ENCODE measurements at places on chromosomes 3 and 15.
A peak's percentile ranks its signal among the peaks of the same experiment; 100 is the strongest.

DNA sequence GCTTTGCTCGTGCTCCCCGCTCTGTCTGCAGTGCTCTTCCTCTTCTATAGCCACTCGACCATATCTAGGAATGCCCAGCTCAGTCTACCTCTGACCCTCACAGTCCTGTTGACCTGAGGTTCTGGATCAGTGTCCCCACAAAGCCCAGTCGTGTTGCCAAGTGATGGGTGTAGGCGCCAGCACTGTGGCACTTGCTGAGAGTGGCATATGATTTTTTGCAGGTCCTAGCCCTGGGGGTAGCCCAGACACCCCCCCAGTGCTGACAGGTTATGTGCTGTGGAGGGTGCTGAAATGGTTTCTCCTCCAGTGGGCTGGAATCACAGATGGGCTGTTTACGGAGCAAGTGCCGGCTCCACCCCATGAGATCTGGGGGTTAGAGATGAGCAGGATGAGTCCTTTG is 32.5 kb downstream of the ACAD9 start:
- DNase-seq, result no peak

DNA sequence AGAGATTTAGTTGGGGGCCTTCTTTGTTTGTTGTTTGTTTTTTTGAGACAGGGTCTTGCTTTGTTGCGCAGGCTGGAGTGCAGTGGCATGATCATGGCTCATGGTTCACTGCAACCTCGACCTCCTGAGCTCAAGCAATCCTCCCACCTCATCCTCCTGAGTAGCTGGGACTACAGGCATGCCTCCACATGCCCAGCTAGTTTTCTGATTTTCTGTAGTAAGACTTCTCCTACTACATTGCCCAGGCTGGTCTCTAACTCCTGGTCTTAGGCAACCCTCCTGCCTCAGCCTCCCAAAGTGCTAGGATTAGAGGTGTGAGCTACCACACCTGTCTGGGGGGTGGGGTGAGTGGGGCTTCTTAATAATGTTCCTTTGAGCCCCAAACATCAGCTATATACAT is 148.3 kb upstream of the ADAMTS9 start:
- DNase-seq, result no peak

DNA sequence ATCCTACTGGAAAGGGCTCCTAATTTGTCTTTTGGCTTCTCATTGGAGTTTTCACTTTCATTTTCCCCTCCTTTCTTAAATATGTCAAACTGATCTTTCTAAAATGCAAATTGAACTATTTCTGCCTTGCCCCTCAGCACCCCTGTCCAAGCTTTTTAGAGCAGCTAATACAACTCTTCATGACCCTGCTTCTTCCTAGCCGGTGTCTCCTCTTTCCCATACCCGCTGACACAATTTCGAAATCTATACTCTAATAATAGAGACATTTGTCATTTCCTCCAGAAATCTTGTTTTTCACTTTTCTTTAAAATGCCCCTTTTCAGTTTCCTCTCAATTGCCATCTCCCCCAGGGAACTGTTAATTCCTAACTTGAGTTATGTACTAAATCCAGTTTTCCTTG is 2.9 kb upstream of the EPHA3 start:
- no peak for DNase-seq

DNA sequence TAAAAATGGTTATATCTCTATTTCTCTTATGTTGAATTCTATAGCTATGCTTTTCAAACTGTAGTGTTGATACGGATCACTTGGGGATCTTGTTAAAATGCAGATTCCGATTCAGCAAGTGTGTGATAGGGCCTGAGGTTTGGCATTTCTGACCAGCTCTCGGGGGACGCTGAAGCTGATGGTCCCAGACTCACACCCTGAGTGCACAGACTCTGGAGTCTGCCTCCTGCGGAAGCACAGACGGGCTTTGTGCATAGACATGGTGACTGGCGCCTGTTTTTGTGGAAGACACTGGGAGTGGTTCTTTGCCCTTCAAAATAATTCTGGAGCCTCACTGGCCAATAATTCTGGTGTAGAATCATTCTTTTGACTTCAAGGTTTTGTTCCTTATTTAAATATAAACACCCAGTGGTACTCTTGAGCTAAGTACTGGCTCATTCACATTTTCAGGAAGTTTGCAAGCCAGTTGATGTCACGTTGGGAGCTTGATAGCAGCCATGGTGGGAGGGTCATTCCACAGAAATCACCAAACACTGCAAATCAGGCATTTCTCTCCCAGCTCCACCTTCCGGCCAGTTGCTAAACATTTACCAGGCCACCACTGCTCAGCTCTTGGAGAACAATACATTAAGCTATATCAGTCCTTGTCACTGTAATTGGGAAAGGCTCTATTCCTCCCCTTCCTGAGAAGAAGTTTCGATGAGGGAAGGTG is 19.2 kb downstream of the CLDN11 start:
- DNase-seq, result no peak

- no peak for DNase-seq
Observed at GRCh38 chr15:101244036-101244781, 7.6 kb downstream of the CHSY1 start.

- DNase-seq, result no peak
Observed at GRCh38 chr15:85757073-85757938, 37.4 kb downstream of the KLHL25 start.

DNA sequence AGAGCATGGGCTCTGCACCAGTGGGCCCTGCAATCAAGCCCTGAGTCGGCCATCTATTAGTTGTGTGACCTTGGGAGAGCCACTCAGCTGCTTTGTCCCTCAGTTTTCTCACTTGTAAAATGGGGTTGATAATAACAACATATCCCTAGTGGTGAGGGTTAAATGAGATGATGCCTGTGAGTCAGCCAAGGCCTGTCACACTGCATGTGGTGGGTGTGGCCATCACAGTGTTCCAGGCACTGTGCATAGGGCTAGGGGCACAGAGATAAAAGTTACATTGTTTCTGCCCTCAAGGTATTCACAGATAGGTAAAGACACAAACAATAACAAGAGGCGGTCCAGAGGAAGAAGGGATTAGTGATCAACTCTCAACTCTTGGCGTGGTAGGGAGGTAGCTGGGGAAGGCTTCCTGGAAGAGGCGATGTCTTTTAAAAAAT is 19.5 kb downstream of the SMAD6 start:
- DNase-seq, result no peak

GRCh38 chr3:189272500-189273119 is 100.8 kb downstream of the TPRG1 start:
- DNase-seq, result no peak

- peak; percentile 18 for DNase-seq
Observed at GRCh38 chr15:91694831-91695210, 158.7 kb upstream of the SLCO3A1 start.

DNA sequence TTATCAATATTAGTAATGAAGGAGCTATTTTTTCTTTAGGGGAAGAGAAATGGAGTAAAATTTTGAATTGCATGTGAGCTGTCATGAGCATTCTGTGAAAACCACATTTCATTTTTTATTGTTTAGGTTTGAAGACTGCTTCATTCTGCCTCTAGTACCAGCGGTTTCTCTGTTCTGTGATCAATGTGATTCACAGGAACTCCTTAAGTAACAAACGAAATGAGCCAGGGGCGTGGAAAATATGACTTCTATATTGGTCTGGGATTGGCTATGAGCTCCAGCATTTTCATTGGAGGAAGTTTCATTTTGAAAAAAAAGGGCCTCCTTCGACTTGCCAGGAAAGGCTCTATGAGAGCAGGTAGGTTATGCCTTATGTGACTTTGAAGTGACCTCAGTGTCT is 13.0 kb downstream of the NIPA2 start:
- DNase-seq, result no peak

GRCh38 chr3:143170074-143170473 is 50.5 kb downstream of the CHST2 start:
- DNase-seq, result no peak

- no peak for DNase-seq
Observed at GRCh38 chr3:58609990-58610389, 32.8 kb upstream of the FAM107A start.

DNA sequence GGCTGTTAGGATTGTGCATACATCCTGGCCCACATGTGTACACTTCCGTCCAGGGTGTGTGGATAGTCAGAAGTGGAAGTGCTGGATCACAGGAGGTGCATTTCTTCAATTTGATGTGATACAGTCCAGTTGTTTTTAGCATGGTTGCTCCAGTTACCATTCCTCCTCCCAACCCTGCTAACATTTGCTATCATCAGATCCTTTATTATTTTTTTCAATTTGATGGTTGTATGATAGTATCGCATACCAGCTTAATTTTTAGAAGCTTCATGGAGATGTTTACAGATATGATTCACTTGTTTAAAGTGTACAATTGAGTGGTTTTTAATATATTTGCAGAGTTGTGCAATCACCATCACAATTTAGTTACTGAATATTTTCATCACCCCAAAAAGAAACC is 202.7 kb downstream of the ITPR1 start:
- no peak for DNase-seq

- peak; percentile 95 for DNase-seq
Observed at GRCh38 chr15:70101459-70102113, 3.9 kb upstream of the TLE3 start.

- no peak for DNase-seq
Observed at GRCh38 chr3:46545818-46546630, 20.1 kb downstream of the LRRC2 start.

DNA sequence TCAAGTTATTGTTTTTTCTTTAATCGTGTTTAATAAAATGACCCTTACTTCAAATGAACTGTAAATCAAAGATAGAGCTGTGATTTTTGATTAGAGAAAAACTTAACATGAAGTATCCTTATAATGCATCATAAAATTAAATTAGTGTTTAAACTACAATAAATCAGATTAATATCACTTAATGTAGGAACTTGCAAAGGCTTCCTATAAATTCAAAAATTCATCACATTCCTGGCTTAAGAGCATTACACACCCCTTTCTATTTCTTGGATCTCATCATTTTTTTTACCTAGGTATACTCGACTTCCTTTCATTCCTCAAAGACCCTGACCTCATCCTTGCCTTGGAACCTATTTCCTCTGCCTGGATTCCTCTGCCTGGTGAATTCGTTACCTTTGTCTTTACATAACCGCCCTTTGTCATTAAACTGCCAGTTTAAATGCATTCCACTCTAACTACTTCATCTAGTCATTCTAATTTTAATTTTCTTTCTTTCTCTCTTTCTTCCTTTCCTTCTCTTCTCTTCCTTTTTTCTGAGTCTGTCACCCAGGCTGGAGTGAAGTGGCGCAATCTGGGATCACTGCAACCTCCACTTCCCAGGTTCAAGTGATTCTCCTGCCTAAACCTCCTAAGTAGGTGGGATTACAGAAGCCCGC is 1244.5 kb downstream of the OTOL1 start:
- no peak for DNase-seq

Data from urothelium cell line (cell line).